ENCODE measurements at places on chromosomes 3 and 15.

DNA sequence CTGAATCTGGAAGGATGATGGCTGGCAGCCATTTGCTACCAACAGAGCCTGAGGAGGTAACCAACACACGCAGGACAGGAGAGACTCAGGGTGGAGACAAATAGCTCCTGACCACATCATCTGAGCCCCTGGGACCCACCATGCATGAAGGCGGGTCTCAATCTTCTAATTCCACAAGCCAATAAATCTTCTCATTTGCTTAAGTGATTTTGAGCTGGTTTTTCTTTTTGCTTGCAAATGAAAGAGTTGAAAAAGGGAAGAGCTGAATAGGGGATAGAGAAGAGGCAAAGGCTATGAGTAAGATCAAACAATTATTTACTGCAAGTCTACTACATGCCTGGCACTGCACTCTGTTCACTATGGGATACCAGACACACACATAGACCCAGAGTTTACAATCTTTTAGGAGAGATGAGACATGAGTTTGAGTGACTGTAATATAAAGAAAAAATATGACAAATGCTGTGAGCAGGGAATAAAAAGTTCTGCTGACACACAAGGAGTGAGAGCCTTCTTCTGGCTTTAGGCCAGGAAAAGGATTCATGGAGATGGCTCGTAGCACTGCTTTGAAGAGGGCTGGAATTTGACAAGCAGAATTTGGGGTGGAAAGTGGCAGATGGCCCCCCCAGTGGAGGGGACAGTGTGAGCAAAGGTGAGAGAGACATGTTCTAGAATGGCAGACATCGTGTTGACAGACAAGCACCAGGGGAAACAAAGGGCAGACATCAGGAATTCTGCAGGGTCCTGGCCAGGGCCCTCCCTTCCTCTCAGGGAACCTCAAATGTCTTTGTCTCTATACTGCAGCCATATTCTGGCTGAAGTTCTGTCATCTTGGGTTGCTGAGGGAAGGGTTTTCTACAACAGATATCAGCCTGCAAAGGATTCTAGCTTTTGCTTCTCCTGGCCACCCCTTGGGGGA is 69.8 kb upstream of the WNT5A start:
- DNase-seq = no peak

DNA sequence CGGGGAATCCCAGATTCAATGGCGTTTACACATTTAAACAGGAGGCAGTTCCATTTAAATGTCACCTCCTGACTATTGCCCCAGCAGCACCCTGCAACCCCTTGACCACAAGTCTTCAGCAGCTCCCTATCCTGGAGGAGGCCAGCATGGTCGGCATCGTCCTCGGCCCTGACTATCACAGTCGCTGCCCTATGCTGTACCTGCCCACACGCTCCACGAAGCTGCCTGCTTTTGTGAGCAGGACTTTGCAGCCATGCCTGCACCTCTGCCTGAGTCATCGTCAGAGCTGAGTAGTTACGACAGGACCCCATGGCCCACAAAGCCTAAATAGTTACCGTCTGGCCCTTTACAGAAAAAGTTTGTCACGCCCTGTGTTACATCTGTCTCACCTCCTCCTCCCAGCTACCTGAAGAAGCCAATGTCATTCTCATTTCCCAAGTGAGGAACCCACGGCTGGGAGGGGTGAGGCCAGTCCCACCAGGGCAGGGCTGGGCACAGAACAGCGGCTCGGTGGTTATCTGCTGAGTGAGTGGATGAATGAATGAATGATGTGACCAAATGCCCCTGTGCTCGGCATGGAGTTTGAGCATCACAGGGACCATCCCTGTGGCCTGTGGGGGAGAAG is 47.8 kb upstream of the IQSEC1 start:
- DNase-seq = no peak

- DNase-seq = no peak
Observed at GRCh38 chr15:39907216-39907615, 12.8 kb downstream of the GPR176 start.

DNA sequence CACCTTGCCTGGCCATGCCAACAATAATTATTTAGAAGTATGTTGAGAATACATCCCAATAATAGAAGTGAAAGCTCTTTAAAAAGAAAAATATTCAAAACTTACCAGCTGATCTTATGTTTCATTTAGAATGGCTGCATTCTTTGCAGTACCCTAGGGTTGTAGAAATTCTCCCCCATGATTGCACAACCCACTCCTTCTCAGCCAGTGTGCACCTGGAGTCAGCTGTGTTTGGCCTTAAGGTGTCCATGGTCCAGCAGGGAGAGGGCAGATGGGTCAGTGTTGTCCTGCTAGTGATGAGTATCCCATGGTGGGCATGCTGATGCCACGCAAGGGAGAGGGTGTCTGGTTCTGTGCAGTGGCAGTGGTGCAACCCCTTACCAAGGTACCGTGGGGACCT is 117.3 kb downstream of the IGF1R start:
- DNase-seq = no peak

DNA sequence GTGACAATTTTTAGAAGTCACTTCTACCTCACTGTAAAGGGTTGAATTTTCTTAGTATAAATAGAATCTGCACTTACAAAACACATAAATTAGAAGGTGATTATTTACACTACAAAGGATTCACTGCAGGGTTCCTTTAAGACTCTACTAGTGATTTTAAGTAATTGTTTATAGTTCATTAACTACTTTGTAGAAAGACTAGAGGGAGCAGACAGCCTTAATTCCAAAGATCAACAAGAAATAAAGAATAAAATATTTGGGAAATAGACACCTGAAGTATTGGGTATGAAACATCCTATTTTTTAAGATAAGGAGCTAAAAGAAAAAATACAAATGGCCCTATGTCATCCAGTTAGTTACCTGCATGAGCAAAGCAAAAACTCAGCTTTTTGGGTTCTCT is 360.5 kb upstream of the ALCAM start:
- no peak for DNase-seq

GRCh38 chr3:14200276-14200675 is 21.7 kb downstream of the LSM3 start:
- DNase-seq = no peak

All from NCI-H774 (cell line).